ENCODE measurements at places on chromosomes 2 and 18.

DNA sequence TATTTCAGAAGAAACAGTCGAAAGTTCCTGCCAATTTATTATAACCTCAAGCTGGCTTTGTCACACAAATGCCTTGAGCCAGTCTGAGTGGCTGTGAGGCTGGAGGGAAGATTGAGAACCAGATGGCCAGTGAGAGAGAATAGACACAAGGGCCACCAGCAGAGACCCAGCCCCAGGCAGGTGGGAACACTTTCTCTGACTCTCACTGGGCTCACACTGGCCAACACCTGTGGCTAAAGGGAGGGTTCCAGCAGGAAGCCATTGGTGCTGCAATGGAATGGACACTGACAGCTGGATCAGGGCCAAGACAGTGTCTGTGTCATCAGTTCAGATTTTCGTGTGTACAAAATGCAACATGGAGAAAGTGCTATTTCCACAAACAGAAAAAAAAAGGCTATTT lies 29.9 kb downstream of the LOXHD1 start:
- DNase-seq = no peak

DNA sequence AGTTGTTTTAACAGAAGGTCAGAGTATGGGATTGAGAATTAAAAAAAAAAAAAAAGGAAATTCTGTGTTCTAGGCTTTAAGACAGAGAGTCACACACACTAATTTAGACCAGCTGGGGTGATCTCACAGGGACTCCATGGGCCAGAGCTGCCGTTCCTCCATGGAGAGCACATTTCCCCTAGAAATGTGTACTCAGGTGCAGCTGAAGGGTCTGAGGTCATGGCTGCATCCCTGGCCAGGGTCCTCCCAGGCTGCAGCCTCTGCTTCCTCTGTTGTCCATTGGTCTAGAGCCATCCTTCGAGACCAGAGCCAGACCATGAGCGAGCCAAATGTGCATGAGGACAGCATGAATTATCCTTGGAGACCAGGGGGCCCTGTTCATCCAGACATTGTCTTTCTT lies 190.1 kb upstream of the TNP1 start:
- no peak for DNase-seq

DNA sequence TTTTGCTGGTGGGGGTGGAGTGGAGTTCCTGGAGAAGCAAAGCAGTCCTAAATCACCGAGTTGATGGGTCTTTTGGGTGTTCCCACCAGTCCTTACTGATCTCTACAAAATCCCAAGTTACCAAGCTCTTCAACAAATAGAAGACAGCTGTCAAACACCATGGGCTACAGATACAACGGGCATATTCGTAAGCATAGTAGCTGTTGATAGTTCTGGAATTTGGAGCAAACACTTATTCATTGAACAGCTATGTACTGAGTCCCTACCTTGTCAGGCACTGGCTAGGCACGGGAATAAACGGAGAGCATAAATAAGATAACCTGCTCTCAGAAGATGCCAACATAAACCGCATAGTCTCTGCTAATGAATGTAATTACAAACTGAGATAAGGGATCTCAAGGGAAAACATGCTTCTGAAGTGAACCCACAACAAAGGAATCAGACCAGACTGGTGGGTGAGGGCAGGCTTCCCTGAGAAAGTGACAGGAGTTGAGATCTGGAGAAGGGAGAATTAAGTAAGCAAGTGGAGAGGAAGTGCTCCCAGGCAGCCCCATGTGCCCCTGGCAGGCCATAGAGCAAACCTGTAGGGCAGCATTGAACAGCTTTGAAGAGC lies 947 bp upstream of the ANKRD44 start:
- no peak for DNase-seq

- DNase-seq = no peak
Observed at GRCh38 chr18:8249811-8250210, 359.4 kb upstream of the RAB12 start.

DNA sequence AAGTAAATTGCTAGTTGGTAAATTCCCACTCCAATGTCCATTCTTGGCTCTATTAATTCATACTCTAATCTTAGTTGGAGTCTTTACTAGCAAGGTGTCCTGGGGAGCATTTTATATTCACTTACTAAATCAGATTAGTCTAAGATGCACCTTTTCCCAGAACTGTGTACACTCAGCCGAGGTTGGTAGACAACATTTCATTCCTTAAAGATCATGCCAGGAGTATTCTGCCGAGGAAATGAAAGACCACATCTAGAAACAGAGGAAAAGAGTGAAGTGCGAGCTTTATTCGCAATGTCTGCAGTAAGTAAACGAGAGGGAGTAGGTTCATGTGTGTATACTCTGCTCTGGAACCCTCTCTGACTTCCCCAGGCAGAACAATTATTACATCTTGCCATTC lies 14.6 kb upstream of the KYNU start:
- DNase-seq = no peak

DNA sequence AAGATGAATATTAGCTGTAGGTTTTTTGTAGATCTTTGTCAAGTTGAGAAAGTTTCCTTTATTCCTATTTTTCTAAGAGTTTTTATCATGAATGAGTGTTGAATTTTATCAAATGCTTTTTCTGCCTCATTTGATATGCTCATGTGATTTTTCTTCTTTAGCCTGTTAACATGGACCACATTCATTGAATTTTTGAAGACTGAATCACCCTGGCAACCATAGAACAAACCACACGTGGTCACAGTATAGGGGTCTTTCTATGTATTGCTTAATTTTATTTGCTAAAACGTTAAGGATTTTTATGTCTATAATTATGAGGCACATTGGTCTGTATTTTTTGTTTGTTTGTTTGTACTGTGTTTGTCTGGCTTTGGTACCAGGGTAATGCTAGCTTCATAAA lies 201.7 kb upstream of the CWC22 start:
- no peak for DNase-seq

- no peak for DNase-seq
Observed at GRCh38 chr2:37154785-37155184, 2.0 kb downstream of the EIF2AK2 start.

- no peak for DNase-seq
Observed at GRCh38 chr2:10320575-10320931, 17.8 kb downstream of the HPCAL1 start.

- DNase-seq = no peak
Observed at GRCh38 chr2:236964291-236964690, 121.4 kb upstream of the COPS8 start.

DNA sequence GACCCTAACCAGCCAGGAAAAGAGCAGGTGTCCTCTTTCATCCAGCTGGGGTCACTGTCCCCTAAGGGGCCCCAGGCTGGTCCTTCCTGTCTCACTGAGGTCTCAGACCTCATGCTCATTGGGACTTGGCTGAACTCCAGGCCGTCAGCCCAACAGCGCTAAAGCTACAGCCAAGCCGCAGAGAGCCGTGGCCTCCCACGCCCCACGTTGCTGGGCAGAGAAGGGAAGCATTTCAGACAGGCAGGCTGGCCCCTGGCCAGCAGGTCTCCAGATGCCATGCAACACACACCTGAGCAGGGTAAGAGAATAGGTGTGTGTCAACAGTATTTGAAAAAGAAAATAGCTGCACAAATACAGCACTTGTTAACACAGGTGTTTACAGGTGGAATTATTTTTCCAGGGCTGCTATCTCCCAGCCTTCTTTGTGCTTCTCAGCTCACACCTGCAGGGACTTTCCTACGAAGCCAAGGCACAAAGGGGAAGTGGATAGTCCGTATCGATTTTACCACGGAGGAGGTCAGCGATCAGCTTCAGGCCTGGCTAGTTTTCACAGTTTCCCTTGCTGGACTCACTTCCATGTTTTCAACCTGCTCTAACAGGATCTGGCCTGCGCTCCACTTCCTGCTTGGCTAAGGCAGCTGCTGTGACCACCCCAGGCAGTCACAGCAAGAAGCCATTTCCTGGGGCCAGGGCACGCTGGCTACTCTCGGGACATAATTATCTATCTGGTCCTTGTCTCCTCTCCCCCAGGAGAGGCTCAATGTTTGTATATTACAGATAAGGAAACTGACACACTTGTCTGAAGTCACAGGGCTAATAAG lies 156.1 kb upstream of the ID2 start:
- DNase-seq = no peak

DNA sequence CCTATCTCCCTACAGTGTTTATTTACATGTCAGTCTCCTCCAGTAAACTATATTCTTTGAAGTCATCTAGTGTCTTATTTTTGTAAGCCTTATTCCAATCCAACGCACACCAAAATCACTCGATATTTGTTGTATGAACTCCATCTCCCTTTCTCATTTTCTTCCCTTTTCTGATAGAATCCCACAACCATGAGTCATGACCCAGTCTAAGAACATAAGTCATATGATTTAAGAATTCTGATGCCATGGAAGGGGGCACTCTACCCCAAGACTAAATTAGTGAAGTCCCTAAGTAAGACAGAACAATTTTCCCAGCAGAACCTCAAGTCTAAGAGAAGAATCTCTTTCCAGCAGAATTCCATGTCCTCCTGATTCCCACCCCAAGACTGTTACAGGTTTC lies 5.4 kb downstream of the CHMP3 start:
- DNase-seq = no peak

- DNase-seq = no peak
Observed at GRCh38 chr18:6955304-6955703, 162.3 kb downstream of the LAMA1 start.

DNA sequence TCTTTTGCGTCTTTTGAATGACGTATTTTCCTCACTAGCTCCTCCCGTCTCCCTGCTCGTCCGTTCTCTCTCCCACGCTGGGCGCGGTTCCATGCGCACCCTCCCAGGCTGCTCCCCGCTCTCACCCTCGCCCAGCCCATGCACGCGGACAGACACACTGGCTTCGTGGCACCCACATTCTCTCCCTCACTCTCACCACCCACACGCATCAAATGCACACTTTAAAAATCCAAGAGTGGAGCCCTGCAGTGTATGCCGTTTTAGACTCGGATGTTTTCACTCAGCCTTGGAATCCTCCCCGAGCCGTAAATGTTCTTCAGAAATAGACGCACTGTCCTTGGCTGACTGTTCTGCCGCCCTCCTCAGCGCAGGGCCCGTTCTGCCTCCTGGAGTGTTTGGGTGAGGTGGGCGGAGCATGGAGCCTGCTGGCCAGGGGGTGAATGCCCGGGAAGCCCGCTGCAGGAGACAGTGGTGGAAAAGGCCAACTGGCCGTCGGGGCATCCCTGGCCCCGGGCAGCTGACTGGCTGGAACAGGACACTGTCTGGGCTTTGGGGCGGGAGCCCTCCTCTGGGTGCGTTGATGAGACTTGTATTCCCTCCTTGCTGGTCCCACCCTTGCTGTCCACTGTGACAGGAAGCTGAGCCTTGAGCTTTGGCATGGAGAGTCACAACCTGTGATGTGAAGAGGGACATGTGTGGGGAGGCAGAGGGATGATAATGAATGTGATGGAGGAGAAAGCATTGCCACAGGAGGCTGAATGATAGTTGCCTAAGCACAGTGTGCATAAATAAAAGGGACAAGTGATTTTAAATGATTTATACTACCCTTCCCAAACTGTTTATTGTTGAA lies 35.4 kb upstream of the LYPD6B start:
- DNase-seq = no peak

DNA sequence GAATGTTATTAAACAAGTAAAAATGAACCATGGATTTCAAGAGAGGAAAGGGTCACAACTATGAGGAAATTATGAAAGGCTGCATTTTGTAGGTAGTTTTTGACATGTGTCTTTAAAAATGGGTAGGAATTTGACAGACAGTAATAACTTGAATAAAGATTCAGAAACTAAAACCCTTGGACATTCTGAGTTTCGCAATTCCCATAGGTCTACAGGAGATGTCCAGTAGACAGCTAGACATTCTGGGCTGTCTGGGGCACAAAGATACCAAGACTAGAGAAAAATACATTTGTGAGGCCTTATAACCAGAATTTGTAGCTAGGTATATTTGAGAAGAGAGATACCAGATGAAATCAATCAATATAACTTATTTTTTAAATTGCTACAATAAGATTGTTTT lies 42.3 kb downstream of the DNAJC10 start:
- DNase-seq = no peak

DNA sequence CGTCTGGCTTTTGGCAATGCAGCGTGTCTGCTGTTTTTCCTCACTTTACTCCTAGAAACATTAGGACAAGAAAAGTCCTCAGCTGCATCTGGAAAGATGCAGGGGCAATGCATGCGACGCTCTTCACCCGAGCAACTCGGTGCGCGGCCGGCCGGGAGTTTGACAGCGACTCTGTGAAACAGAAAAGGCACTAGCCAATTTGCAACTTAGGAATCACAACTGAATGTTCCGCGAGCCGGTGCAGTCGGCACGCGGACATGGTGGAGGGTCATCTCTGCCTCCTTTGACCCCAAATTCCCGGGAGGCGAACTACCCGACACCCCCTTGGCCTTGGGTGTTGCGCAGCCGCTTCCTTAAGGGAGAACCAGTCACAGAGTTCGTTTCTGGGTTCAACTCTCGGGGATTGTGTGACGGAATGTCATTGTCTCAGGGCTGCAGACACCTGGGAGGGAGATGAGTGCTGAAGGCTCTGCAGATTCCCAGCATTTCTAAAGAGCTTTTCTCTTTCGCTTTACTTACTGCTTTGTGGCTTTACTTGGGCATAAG lies 9.8 kb downstream of the NR4A2 start:
- no peak for DNase-seq

GRCh38 chr2:119696494-119697030 lies 17.6 kb downstream of the TMEM177 start:
- DNase-seq = no peak

DNA sequence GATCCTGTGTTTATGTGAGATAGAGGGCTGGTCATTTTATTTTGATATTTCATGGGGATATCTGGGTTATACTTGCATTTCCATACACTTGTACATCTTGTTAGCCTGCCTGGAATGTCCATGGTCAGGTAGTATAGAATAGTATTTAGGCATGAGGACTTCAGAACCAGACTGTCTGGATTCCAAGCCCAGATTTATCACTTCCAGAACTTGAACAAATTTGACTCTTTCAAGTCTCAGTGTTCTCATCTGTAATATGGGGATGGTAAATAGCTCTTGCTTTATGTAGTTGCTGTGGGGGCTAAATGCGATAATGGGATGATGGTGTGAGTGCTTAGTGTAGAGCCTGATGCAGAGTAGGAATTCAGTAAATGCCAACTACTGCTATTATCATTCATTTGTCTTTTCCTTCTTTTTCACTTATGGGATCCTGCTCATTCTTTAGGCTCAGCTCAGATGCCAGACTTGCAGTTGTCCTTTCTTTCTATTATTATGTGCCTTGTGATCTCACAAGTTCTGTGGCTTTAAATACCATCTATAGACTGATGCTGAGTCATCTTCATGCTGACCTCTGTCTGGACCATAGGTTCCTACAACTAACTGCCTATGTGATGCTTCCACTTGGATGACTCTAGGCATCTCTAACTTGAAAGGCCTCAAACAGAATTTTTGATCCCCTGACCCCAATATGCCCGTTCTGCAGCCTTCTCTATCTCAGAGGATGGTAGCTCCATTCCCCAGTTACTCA lies 67.4 kb downstream of the POLE4 start:
- DNase-seq = no peak

GRCh38 chr2:8663997-8664396 lies 17.9 kb upstream of the ID2 start:
- no peak for DNase-seq

All from SK-N-MC (cell line).